Liver (tissue), 10 donors: ENCODE measurements at places on chromosomes 3 and 15.

- no peak for DNase-seq
Measured at GRCh38 chr3:196340466-196340865, 2.3 kb upstream of the TM4SF19 start.

DNA sequence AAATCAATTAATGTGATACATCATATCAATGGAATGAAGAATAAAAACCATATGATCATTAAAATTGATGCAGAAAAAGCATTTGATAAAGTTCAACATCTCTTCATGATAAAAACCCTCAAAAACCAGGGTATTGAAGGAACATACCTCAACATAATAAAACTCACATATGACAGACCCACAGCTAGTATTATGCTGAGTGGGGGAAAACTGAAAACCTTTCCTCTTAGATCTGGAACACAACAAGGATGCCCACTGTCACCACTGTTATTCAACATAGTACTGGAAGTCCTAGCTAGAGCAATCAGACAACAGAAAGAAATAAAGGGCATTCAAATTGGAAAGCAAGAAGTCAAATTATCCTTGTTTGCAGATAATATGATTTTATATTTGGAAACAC, 30.5 kb downstream of the CCK start:
- no peak for DNase-seq

GRCh38 chr3:122255757-122256439, 69.2 kb upstream of the CSTA start:
- no peak for DNase-seq

DNA sequence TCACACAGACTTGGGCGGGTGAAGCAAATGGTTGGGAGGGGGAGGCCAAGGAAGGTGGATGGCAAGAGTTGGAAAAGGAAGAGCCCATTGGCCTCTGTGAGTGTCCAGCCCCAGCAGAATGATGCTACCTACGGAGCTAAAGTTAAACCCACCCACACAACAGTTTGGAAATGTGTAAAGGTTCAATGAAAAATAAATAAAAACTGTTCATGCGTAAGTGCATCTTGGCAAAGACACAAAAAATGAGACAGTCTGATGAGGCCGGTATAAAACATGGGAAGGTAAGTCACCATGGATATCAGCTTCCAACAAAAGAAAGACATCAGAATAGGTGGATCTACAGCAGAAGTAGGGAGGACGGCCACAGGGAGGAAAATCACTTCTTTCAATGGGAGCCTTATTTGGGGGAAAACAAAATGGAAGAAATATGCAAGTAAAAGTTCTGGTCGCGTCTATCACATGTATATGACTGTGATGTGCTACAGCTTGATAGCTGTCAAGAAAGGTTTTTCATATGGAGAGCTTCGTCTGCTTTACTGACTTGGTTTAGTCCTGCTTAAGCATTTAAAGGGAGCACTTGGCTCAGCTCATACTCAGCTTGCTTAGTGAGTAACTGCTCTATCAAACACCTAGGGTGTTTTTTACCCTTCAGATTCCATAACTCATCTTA, 82.8 kb downstream of the TIGIT start:
- DNase-seq: no peak

GRCh38 chr3:142270407-142270806, 45.0 kb upstream of the GK5 start:
- DNase-seq: no peak

DNA sequence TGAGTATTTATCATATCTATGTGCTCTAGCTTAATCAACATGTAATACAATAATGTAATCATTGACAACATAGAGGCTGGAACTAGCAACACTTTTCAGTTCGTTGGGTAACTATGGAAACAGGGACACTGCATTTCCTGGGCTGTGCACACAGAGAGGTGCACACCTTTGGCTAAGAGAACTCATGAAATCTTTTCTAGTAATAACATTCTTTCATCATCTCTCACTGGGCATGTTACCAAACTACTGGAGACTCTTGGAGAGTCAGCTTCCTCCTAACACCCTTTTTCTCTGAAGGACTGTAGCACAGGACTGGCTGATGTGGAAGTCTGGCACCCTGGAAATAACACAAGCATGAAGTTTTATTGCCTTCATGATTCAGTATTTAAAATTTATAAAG, 135.6 kb downstream of the KCNMB2 start:
- DNase-seq: no peak

GRCh38 chr3:127804141-127804540, 18.2 kb downstream of the MGLL start:
- DNase-seq: no peak

DNA sequence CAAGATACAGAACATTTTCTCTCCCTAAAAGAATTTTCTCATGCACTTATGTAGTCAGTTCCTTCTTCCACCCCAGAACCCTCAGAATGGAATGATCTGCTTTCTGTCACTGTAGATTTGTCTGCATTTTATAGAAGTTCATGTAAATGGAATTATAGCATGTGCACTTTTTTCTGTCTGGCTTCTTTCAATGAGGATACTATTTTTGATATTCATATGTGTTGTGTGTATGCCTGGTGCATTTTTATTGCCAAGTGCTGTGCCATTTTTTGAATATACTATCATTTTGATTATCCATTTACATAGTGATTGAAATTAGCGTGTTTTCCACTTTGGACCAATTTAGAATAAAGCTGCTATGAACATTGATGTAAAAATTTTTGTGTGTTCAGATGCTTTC, 156.6 kb upstream of the ALCAM start:
- DNase-seq: no peak

GRCh38 chr3:168981396-168981795, 682.1 kb downstream of the MECOM start:
- no peak for DNase-seq

GRCh38 chr3:35737934-35738706, 98.8 kb downstream of the ARPP21 start:
- DNase-seq: no peak

- no peak for DNase-seq
Measured at GRCh38 chr3:148604270-148605085, 93.2 kb upstream of the AGTR1 start.

- no peak for DNase-seq
Measured at GRCh38 chr15:70486012-70486411, 277.3 kb downstream of the UACA start.

DNA sequence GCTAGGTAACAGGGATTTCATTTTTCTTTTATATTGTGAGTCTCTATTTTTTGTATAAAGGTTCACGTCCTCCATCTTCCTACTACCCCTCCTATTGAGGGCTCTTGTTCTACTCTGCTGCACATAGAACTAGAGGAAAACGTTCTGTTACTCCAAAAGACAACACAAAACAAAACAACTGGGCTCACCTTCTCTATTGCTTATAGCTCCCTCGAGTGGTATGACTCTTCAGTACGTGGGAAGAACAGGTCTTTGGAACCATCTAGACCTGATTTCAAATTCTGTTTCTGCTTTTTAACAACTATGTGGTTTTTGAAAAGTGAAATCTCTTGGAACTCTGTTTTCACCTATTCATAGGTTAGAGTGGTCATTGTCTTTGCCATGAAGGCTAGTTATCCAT, 515.3 kb downstream of the SOX2 start:
- no peak for DNase-seq

DNA sequence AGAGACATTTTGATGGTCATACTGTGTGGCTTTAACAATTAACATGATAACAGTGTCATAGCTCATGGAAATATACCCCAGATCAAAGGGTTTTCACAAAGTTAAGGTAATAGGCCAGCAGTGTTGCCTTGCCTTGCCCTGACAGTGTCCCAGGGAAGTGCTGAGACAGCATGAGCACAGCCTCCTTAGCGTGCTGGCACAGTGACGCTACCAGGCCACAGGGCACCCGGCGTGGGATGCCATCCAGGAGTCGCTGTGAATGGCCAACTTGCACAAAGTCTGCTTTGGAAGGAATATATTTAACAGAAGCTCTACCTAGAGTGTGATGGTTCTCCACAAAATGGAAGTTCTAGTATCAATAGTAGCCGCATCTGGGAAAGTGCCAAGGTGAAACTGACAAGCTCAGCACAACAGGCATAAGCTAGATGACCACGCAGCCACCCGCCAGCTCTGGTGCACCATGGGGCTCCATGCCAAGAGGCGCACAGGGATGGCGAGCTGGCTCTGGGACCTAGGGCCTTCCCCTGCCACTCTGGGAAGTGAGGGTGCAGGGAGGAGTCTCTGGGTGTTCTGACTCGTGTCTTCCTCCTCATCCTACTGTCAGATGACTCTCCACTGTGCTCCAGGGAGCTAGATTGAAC, 86.2 kb downstream of the GABRB3 start:
- DNase-seq: no peak

- DNase-seq: no peak
Measured at GRCh38 chr3:120497336-120497735, 46.5 kb upstream of the FSTL1 start.

GRCh38 chr3:144403040-144403457, 431.4 kb downstream of the DIPK2A start:
- no peak for DNase-seq
